ENCODE measurements at places on chromosomes 3 and 15.
A peak's percentile ranks its signal among the peaks of the same experiment; 100 is the strongest.

- DNase-seq, result no peak
These were observed 22.7 kb downstream of the ARHGEF26 start for GRCh38 chr3:154143873-154144272.

DNA sequence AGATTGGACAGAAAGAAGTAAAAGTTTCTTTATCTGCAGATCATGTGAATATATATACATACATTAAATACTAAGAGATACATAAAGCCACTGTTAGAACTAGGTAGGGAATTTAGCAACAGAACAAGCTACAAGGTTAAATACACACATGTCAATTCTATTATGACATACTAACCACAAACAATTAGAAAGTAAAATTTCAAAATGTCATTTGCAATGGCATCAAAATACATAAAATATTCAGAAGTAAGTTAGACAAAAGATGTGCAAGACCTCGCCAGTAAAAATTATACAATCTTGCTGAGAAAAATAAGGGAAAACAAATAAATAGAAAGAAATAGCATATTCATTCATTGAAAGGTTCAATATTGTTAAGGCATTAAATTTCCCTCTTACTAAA lies 200.0 kb upstream of the HES1 start:
- DNase-seq, result no peak

GRCh38 chr3:175805825-175806224 lies 946.7 kb downstream of the NAALADL2 start:
- no peak for DNase-seq

- no peak for DNase-seq
These were observed 5.4 kb upstream of the RAB6B start for GRCh38 chr3:133901083-133901482.

DNA sequence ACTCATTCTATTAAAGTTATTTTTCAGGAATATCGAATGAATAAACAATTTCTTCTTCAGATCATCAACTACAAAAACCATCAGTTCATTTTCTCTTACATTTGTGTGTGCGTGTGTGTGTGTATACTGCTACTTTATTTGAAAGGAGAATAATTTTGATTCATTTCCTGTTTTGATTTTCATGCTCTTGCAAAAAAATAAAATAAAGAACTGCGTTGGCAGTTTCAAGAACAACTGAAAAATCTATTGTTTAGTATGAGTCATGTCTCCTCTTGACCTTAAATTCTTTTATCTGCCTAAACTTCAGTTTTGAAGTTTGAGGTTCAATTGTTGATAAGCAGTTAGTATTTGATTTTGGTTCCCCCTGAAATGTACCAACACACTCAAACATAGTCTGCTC lies 540.8 kb downstream of the FGF12 start:
- DNase-seq, result no peak

- DNase-seq, result no peak
These were observed 727.2 kb downstream of the SI start for GRCh38 chr3:164351131-164351530.

GRCh38 chr15:36517758-36518157 lies 61.7 kb upstream of the CDIN1 start:
- DNase-seq, result no peak

GRCh38 chr3:115689928-115690327 lies 66.6 kb downstream of the GAP43 start:
- DNase-seq, result no peak

DNA sequence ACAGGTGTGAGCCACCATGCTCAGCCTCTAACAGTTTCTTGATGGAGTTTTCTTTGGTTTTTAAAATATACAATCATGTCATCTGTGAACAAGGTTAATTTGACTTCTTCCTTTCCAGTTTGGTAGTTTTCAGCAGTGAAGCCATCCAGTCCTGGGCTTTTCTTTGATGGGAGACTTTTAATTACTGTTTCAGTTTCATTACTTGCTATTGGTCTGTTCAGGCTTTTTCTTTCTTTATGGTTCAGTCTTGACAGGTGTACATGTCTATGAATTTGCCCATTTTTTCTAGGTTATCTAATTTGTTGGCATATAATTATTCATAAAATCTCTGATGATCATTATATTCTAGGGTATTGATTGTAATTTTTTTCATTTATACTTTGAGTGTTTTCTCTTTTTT lies 36.8 kb downstream of the PFN2 start:
- DNase-seq, result no peak

DNA sequence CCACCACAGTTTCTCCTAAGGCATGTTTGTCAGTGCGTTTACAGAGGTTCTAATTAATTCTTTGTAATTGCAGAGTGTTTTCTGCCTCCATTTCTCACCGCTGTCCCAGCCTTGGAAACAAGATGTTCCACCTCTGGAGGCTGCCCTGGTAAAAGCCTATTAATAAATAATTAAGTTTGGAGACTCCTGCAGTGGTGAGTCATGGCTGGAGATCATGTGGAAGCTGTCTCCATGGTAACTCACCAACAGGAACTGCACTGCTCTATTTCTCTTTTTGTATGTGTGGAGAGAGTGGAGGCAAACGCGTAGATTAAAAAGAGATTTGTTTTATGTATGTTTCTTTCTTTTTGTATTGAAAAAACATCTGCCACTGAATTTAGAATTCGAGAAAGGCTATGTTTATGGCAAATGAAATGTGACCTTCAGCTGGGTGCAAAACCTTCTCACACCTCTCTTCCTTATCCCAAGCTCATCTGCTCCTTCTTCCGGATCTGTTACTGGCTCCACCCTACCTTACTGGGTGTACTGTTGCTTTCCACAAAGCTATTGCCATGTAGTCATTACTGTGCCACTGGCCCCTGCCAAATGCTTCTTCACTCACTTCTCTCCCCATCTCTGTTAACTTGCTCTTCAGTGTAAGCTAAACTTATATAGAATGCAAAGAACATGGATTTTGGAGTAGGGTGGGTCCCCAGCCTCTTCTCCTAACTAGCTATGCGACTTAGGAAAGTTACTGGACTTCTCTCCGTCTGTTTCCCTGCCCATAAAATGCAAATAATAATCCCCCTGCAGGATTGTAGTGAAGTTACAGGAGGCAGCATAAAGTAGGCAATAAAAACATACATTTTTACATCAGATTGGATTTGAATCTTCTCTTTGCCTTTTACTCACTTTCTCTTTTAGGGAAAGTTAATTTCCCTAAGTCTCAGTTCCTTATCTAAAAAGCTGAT lies 778.5 kb downstream of the NTRK3 start:
- DNase-seq, result no peak

DNA sequence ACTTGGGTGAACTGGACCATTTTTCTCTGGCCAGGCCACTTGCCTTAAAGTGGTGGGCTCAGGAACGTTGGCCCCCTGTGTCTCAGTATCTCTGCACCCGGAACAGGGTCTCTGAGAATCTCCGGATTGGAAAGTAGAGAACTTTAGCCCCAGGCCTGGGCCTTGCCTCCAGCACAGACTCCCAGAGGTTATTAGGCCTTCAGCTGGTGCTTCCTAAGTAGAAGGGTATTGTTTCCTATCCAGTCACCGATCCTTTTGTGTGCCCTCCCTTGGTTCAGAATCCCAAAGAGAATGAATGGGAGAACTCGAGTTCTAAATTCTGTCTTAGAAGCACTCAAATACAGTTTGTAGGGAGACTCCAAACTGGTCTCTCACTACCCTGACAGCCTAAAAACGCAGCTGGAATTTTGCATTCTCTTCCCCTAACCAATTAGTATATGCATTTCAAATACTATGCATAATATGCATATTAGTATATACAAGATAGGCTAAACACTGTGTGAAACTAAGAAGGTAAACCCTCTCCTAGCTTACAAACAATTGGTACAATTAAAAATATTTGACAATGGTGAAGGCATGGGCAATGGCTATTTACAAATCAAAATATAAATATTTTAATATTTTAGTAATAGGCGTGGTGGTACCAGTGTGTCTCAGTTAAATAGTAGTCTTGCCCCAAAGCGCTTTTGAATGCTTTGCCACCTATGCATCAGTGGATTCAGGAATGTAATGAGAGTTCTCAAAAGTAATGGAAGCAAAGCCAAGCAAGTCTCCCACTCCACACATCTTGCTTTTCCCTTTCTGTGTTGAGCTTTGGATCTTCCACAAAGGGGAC lies 48.5 kb upstream of the SLC4A7 start:
- DNase-seq, result no peak

- no peak for DNase-seq
These were observed 59.0 kb upstream of the SPTSSB start for GRCh38 chr3:161430307-161430706.

DNA sequence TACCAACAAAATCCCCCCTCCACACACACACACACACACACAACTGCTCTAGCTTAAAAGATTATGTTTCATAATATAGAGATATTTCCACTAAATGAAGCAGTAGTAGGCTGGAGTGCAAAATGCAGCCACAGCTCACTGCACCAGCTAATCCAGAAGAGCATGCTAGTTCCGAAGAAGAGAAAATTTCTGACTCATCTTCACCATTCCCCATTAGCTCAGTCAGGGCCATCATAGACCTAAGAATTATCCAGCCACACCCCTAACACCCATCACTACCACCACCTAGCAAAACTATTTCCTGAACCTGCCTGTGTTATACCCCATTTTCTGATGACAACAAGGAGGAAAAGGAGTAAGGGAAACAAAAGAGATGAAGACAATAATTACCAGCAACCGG lies 67.1 kb upstream of the UBE2E2 start:
- no peak for DNase-seq

- DNase-seq, result peak; percentile 76
These were observed 130.7 kb downstream of the LPP start for GRCh38 chr3:188284455-188285212.

GRCh38 chr3:125622381-125622791 lies 27.1 kb upstream of the OSBPL11 start:
- no peak for DNase-seq

- no peak for DNase-seq
These were observed 18.7 kb downstream of the MGLL start for GRCh38 chr3:127803619-127804018.

- DNase-seq, result no peak
These were observed 141.1 kb upstream of the CGNL1 start for GRCh38 chr15:57235186-57235585.

GRCh38 chr3:176554791-176555654 lies 642.3 kb downstream of the TBL1XR1 start:
- no peak for DNase-seq

- DNase-seq, result no peak
These were observed 191.1 kb downstream of the KLF13 start for GRCh38 chr15:31517711-31518110.

GRCh38 chr3:82038556-82038955 lies 277.1 kb upstream of the GBE1 start:
- DNase-seq, result no peak

- DNase-seq, result no peak
These were observed 15.9 kb downstream of the RHCG start for GRCh38 chr15:89480505-89480904.

GRCh38 chr3:134652409-134652831 lies 1.6 kb upstream of the KY start:
- DNase-seq, result no peak

GRCh38 chr15:81315452-81316175 lies 8.3 kb downstream of the STARD5 start:
- DNase-seq, result no peak

DNA sequence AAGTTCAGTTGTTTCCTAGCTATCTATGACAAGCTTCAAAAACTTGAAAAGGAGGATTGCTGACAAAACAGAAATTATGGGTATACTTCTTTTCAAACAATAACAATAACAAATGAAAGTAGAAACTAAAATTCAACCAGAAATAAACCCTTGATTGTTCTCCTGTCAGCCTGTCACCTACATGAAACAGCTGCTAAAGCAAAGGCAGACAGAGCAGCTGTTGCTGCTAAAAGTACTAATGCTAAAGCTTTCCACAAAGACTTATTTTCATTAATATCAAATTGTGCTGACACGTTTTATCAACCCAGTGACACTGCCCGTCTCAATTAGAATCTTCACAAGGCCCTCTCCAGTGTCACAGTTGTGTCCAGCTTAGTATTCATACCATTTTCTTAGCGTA lies 533.2 kb upstream of the GBE1 start:
- DNase-seq, result no peak

DNA sequence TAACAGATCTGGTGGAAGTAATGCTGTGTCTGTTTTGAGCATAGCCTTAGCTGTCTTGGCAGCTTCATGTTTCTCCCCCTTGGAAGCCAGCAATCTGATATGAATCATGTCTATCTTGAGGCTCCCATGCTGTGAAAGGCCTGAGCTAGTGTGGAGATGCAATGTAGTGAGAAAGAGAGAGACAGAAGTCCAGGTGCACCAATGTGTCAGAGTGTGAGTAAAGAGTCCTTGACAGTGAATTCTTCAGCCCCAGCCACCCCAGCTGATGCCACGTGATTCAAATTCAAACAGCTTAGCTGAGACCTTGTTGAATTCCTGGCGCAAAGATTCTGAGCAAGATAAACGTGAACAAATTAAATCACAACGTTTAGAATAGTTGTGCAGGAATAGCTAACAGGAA lies 704.2 kb downstream of the EDEM1 start:
- no peak for DNase-seq

GRCh38 chr15:62802612-62803011 lies 239.9 kb upstream of the TPM1 start:
- DNase-seq, result no peak

DNA sequence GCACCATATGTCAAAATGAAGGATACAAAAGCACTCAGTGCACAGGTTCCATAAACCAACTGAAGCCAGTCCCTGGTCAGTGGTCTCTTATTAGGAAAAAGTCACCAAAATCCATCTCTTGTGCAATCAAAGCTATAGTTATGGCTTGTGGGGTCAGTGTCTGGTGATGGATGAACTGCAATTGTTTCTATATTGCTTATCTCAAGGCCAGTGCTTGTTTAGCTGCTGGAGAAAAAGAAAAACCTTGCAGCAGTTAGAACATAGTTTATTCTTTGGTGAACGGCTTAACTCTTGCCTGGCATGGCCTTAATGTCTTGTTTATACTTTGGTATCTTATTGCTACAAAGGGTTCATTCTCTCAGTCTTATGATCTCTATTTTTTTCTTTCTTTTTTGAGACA lies 2.9 kb upstream of the UQCRC1 start:
- no peak for DNase-seq

GRCh38 chr15:93719921-93720351 lies 511.4 kb upstream of the MCTP2 start:
- no peak for DNase-seq

DNA sequence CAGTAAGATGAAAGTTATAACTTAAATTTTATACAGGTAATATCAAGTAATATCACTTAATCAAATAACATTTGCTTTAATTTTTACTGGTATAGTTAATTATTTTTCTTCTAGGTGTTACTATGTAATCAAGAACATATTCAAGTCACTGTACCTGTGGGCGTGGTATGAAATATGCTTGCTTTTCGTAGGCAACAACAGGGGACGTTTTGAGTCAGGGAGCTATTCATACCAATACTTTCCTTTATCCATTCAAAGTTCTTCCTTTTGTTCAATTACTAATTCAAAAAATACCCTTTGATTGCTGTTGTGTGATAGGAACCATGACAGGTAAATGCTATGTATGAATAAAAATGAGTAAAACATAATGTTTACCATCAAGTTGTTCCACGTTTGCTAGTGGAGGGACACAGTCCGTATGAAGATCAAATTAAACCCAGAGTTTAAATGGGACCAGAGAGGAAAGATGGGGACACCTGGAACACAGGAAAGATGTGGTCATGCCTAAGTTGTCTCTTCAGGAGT lies 654.0 kb upstream of the KCNMB2 start:
- DNase-seq, result no peak

All from T-helper 2 cell treated with Interferon-gamma antibody and Interleukin-4, amounts not matched to agents 5 μg/mL and 100 μg/mL, for 36 hours (primary cell).